ENCODE measurements at places on chromosomes 5 and 9. TPM values are rescaled to one million over a fixed set of nuclear protein-coding genes. Genes with fewer than 3 reads are reported as not detected.

OCLN gene
- 4.1 TPM for total RNA-seq

SPINK7 gene
- total RNA-seq = not detected

INSL4 gene
- total RNA-seq = not detected

FBN2 gene
- total RNA-seq = 81.6 TPM

RAPGEF1 gene
- total RNA-seq = 31.1 TPM

NR5A1 gene
- total RNA-seq = not detected

PPP3R2 gene
- not detected for total RNA-seq

PCDHGA9 gene
- 0.68 TPM for total RNA-seq

TAF1L gene
- not detected for total RNA-seq

EPB41L4A gene
- total RNA-seq = 2.5 TPM

TRIM32 gene
- 24.6 TPM for total RNA-seq

ARL14EPL gene
- not detected for total RNA-seq

Data from foreskin keratinocyte (primary cell).